ENCODE measurements at places on chromosomes 11 and 22.

GRCh38 chr11:65297026-65297672 lies 17.5 kb upstream of the CDC42EP2 start:
- DNase-seq = no peak

- no peak for DNase-seq
These were observed 30.9 kb downstream of the OR52A5 start for GRCh38 chr11:5107285-5107684.

DNA sequence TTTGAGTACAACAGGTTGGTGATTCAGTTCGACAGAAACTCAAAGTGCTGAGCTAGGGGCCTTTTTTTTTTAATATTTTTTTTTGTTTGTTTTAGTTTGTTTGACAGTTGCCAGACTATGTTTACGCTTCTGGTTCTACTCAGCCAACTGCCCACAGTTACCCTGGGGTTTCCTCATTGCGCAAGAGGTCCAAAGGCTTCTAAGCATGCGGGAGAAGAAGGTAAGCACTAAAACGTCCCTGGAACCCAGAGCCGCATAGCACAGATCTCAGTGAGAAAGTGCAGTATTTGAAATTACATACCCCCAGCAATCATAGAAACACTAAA lies 649 bp downstream of the PRRG4 start:
- no peak for DNase-seq

DNA sequence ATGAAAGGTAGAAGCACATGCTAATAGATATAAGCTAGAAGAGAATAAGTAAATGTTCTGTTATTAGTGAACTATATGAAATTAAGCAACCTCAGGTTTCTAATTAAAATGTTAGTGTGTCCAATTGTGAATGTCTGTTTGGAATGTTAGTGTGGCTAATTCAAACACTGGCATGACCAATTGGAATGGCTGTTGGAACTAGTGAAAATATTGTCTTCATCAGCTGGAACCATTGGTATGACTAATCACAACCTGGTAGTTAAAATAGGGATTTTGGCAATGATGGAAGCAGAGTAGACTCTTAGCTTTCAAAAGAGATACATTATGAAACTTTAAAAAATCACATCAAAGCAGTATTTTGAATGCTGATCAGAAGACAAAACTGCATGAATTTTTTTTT lies 66.8 kb downstream of the CYB5R2 start:
- no peak for DNase-seq

- DNase-seq = no peak
These were observed 303.9 kb downstream of the CASP12 start for GRCh38 chr11:104594228-104594958.

- no peak for DNase-seq
These were observed 596 bp upstream of the TNRC6B start for GRCh38 chr22:40176921-40177737.

DNA sequence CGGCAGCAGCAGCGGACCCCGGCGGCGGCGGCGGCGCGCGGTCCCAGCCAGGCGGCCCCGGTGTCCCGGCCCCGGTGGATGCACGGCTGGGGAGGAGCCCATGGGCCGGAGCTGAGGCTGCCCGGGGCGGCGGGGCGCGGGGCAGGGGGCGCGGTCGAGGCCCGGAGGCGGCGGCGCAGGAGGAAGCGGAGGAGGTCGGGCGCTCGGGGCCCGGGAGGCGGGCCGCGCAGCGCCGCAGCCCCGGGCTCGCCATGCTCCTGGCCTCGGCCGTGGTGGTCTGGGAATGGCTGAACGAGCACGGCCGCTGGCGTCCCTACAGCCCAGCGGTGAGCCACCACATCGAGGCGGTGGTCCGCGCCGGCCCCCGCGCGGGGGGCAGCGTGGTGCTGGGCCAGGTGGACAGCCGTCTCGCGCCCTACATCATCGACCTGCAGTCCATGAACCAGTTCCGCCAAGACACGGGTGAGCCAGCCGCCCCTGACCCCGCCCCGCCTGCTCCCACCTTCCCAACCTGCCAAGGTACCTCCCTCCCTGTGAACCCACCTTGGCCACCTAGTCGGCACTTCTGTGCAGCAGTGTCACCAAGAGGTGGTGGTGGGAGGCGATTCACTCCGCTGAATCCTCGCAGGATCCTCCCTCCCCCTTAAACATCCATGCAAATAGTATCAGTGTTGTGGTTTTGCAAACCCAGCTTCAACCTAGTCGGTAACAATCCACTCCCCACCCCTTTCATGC lies 580 bp downstream of the DTX4 start:
- no peak for DNase-seq

DNA sequence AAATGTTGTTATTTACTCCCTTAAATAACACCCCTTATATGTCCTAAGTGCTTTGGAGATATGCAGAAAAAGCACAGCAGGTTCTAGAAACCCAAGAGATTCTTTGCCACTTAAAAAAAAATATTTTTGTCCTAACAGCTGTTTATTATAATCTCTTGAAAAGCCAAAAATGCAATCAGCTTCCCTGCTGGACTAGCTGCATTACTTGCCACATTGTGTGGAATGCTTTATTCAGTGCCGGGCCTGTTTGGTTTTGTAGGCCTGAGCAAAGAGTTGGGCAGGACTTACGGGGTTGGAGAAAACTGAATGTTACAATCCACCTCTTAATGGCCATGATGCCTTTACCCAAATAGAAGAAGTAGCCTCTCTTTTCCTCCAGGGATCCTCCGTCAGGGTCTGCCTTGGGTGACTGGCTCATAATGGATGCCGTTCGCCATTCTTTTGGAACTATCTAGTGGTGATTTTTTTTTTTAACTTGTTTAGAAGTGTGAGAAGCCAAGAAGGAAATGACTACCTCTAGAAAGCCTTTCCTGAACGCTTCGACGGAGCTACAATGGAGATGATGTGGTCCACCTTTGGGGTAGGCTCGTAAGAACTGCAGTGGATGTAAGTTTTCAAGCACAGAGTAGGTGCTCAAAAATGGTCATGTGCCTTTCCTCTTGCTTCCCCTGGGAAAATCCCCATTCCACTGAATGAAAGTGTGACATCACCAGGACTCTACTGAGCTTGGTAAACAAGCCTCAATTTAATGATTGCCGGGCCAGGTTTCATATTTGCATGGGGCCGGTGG lies 241.3 kb upstream of the NCAM1 start:
- no peak for DNase-seq

GRCh38 chr11:26558190-26558589 lies 13.9 kb downstream of the MUC15 start:
- no peak for DNase-seq

DNA sequence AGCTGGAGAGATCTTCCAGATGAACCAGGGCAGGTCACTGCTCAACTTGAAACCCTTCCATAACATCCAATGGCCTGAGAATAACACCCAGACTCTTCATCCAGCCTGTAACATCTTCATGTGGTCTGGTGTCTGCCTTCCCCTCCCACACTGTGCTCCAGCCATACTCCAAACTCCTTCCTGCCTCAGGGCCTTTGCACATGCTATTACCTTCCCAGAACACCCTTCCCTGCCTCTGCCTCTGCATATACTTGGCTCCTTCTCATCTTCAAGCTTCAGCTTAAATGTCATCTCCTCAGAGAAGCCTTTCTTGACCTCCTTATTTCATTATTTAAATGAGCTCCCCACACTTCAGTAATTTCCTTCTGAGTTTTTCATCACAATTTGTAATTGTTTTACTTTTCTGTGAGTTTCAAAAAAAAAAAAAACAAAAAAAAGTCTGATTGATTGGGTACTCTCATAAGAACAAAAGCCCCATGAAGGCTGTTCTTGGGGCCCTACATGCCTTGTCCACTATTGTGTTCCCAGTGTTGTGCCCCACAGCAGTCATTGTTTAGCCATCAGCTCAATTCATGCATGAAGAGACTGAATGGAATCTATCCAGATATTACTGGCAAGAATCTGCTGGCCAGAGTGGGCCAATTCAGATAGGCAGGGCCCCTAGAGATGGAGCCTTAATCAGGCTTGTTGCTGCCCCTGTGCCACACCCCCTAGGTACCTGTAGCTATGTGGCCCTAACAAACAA lies 22.1 kb downstream of the LMO1 start:
- no peak for DNase-seq

GRCh38 chr11:73281201-73281741 lies 9.1 kb downstream of the P2RY6 start:
- no peak for DNase-seq

DNA sequence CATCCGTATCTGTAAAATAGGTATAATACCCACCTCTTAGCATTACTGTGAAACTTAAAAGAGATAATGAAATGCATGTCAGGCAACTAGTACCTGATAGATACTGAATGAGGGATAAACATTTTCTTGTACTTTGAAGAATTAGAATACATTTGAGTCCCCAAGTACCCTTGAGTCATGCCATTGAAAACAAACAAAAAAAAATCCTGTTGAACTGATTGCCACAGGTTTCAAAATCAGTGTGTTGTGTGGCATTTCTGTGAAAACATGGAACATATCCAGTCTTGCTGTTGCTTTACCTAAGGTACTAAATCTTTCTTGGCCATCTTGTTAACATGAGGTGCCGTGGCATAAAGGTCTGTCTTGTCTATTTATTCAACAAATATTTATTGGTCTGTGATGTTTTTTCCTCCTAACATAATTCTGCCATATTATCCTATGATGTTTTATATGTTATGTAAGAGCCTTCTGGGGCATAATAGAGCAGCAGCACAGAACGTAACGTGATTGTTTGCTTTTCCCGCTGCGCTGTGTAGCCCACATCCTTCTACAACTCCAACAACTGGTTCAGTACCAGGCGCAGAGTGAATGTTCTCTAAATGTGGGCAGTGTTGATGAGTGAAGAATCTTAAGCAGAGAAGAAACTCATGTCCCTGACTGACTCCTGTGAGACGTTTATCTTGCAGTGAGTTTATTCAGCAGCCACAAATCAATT lies 79.3 kb upstream of the RAB1B start:
- no peak for DNase-seq
